ENCODE measurements at places on chromosomes 4 and X.
A peak's percentile ranks its signal among the peaks of the same experiment; 100 is the strongest.

- peak; percentile 23 for DNase-seq
These were observed 55.1 kb upstream of the PGAM4 start for GRCh38 chrX:78024349-78025059.

DNA sequence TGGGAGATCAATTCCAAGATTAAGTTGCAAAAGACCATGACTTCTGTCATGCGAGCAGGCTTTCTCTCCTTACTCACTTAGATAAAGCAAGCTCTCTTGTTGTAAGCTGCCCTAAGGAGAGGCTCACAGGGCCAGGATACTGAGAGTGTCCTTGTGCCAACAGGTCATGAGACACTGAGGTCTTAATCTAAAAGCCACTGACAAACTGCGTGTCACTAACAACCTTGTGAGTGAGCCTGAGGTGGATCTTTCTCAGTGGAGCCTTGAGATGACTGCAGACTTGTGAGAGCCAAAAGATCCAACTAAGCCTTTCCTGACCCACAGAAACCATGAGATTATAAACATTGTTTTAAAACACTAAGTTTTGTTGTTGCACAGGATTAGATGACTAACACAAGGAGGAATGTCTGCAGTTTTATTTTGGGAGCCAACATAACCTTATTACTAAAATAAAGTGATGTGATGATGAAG lies 170.5 kb downstream of the SLC39A8 start:
- no peak for DNase-seq

DNA sequence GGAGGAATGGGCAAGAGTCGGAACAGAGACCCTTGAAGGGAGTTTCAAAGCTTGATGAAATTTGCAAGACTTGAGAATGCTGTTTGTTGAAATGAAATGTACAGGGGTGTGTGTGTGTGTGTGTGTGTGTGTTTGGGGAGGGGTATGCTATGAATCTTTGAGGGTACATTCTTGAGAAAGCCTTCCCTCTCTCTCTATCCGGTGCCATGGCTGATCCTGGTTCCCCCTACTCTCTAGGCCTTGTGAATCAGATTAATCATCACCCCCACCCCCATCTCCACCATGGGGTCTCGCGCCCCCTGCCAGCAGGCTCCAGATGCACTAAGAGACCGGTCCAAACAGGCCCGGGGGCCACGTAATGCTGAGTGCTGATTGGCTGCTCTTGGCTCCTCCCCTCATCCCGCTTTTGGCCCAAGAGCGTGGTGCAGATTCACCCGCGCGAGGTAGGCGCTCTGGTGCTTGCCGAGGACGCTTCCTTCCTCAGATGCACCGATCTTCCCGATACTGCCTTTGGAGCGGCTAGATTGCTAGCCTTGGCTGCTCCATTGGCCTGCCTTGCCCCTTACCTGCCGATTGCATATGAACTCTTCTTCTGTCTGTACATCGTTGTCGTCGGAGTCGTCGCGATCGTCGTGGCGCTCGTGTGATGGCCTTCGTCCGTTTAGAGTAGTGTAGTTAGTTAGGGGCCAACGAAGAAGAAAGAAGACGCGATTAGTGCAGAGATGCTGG lies at the start of gene HTR2C:
TSS of gene HTR2C (plus strand) at position 441 of the 729 bp plus-strand sequence. CDS start 142,851 bp downstream, outside the sequence.
- no peak for DNase-seq

DNA sequence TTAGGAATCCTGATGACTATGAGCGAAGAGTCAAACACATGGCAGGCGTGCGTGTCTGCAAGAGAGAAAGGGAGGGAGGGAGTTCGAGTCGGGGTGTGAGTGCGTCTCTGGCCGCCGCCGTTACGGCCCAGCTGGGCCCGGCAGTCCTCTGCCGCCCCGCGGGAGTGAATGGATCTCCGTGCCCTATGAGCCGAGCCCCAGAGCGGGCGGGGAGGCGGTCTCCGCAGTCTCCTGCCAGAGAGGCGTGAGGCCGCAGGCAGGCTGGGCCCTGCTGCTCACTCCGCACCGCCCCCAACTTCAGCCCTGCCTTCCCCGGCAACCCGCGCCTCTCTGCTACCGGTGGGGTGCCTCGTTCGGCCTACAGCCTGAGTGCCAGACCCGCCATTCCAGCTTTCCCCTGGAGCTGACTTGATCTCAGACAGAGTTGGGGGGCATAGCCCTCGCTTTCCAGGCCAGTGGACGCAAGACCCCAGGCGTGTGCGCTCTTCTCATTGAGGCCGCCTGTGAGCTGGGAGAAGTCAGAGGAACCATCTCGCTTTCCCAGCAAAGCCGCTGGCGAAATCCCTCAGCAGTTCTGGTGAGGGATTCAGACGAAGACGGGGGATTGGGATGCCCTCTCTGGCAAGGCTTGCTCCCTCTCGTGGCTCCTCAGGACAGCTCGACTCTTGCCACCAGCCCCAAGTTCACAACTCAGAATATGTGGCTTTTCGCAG lies 1.4 kb downstream of the SLC16A2 start:
- DNase-seq: peak; percentile 38

DNA sequence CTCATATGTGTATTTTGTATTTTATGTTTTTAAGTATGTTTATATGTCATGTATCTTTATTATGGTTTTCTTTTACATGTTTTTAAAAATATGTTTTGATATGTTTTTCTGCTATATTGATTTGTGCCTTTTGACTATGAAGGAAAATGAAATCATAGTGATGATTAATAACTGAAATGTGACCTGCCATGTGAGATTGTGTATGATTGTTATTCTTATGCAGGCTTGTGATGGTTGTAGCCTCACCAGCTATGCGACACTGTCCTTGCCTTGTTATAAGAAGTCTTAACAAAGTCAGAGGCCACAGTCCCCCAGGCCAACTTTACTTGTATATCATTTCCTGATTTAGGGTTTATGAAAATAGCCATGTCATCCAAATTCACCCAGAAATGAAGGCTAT lies 83.2 kb downstream of the TMEM131L start:
- DNase-seq: no peak

GRCh38 chr4:169340834-169341233 lies 70.1 kb upstream of the SH3RF1 start:
- no peak for DNase-seq

- no peak for DNase-seq
These were observed 41.6 kb downstream of the TMA16 start for GRCh38 chr4:163536091-163536490.

DNA sequence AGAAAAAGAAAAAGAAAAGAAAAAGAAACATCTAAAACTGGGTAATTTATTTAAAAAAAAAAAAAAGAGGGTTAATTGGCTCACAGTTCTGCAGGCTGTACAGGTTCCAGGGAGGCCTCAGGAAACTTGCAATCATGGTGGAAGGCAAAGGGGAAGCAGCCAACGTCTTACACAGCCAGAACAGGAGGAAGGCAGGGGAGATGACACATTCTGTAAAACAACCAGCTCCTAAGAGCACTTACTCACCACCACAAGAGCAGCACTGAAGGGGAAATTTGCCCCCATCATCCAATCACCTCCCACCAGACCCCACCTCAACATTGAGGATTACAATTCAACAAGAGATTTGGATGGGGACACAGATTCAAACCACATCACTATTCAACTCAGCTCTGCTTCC lies 36.8 kb upstream of the TMEM184C start:
- no peak for DNase-seq

GRCh38 chr4:53186714-53187358 lies 179.0 kb downstream of the SCFD2 start:
- no peak for DNase-seq

- DNase-seq: no peak
These were observed 62.3 kb downstream of the CLDN22 start for GRCh38 chr4:183257808-183258207.

GRCh38 chr4:6250984-6251295 lies 18.7 kb upstream of the WFS1 start:
- no peak for DNase-seq

GRCh38 chrX:123504630-123505270 lies 228.1 kb downstream of the THOC2 start:
- no peak for DNase-seq

DNA sequence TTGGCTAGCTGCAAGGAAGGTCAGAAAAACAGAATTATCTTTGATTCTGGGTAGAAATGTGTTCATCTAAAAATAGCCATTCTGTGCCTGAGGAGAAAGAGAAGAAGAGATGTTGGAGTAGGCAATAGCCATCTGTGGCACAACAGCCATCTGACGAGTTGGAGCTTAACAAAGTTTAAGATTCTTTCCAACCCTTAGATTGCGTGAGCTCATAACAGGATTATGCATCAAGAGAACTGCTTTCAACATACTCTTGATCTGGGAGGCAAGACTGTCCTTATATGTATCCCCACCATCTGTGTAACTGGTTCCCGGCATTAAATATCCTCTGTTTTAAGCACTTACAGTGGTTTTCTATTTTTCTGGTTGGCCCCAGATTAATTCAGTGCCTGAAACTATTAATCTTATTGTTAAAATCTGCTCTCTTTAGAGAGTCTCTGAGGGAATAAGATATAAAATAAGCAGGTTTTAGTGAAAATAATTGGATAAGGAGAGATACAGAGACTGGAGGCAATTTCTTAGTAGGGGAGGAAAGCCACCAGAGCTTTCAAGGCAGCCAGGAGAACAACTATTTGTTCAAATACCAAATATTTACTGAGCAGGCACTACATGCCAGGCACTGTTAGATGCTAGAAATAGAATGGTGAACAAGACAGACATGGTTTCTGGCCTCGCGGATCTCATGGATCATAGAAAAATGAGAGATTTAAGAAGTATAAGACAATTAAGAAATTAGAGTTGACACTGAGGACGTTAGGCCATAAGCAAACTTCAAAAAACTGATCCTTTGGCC lies 398.0 kb downstream of the SMARCA1 start:
- DNase-seq: no peak

DNA sequence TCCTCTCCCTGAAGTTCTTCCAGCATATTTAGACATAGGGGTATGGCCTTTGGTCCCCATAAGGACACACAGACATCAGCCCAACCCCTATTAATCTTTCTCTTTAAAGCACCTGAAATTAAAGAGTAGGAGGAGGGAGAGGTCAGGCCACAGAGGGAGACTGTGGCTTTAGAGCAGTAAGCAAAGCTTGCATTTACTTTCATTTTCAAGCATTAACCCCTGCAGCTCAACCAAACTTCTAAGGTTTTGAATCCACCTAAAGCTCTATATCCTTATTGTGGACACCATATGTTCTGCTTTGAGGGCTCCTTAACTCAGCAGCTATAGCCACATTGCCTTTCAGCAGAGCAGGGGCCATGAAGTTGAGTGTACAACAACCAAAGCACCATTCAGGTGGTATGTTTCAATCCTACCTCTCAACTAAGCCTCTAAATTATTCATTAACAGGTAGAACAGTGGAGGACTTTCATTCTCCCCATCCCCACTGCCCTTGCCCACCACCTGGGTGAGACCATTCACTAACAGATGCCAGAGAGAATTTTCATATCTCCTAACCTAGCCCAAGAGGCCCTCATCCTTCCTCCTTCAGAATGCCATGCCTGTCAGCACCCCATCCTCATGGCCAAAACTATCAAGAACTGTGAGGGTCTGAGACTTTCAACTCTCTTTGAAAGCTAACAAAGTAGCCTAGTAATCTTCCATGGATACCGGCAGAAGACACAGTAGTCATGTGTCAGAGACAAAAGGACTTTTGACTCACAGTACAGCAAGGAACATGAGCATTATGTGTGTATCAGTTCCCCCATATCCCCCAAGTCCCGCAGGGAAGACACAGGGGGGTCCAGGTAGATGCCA lies 20.8 kb downstream of the LIN54 start:
- no peak for DNase-seq

DNA sequence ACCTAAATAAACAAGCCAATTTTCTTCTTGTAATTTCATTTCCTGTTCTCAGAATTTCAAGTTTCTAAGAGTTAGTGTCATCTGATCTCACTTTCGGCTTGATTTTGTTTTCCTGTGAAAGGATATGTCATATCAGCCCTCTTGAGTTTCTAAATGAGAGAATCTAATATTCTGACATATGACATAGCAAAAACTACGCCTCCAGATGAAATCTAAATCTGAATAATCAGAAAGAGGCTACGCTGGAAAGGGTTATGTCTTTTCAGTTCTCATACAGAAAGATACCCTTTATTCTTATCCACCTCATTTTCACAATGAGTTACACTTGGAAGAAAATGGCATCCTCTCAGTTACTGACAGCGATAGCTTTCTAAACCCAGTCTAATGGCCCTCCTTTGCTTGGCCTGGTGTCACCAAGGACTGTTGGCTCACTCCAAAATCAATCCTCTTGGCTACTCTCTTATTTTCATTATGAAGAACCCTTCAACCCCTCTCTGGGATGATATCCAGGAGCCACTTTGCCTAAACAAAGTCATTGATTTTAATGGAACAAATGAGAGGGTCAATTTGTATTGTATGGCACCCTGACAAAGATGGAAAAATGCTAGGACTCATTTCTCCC lies 65.6 kb downstream of the ASB9 start:
- no peak for DNase-seq

DNA sequence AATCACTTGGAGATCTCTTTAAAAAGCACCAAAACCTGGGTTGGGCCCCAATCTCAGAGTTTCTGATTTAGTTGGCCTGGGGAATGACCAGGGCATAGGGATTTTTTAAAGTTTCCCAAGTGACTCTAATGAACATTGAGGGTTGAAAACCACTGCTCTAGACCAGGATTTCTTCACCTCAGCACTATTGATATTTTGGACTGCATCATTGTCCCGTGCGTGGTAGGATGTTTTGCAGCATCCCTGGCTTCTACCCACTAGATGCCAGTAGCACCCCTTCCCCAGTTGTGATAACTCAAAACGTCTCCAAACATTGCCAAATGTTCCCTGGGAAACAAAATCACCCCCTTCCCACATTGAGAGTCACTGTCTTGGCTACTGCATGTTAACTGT lies 61.8 kb downstream of the ATXN3L start:
- DNase-seq: no peak

DNA sequence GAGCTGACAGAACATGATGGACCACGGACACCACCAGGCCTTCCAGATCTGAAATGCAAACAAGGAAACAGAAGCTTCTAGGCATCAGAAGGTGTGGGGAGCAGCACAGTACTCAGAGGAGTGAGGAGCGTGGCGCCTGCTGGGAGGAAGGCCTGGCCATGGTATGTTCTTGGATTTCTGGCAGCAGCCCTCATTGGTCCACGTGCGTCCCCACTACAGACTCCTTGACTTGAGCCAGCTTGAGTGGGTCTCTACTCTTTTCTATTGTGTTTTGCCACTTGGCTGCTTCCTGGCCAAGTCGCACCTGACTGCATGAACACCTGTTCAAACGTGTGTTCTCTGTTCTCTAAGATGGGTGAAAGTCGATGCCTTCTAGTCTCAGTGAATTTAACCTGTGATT lies 18.0 kb downstream of the ZNF275 start:
- no peak for DNase-seq

- DNase-seq: no peak
These were observed 2.7 kb downstream of the SLC7A11 start for GRCh38 chr4:138239491-138239890.

DNA sequence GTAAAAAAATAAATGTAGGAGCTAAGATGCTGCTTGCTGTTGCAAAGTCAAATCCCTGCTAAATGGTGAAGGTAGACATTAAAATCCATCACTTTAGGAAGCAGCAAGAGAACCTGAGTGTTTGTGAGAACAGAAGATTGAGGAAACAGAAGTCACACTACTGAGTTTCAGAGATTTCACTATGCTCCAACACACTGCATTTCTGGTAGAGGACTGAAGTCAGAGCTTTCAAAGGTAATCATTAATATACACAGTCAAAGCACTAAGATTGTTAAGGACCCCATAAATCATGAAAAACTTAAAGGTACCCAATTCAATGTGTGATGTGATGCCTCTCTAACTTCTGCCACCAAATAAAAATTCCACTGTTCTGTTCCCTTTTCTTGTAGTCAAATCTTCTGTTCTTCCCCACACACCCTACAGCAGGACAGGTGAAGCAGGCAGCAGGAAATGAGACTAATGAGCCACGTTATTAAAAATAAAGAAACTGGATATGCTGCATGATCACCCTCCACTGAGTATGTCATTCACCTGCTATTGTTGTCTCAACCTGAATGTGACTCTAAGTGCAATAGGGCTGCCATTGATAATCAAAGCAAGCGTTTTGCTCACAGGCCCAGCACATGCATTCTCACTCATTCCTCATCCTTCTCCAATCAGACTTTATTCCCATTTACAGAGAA lies 28.9 kb upstream of the APELA start:
- no peak for DNase-seq
